Hematopoietic multipotent progenitor cell (in vitro differentiated cells): ENCODE measurements at places on chromosomes 1 and 21.
A peak's percentile ranks its signal among the peaks of the same experiment; 100 is the strongest.

DNA sequence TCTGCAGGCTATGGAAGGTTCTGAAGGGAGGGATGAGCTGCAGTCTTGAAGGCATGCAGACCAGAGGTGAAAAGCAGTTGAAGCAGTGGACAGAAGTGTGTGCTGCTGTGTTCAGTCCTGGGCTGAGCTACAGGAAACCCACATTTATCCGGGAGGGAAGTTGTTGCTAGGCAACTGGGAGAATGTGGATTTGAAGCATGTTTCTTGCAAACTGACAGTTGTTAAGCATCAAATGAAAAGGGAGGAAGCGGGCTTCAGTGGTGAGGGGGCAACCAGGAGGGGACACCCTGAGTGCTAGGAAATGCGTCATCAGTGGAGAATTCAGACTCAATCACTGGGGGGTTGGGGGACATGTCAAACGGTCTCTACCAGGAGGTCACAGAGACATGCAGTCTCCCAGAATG, 28.7 kb downstream of the ABCA4 start:
- DNase-seq: peak; percentile 93

DNA sequence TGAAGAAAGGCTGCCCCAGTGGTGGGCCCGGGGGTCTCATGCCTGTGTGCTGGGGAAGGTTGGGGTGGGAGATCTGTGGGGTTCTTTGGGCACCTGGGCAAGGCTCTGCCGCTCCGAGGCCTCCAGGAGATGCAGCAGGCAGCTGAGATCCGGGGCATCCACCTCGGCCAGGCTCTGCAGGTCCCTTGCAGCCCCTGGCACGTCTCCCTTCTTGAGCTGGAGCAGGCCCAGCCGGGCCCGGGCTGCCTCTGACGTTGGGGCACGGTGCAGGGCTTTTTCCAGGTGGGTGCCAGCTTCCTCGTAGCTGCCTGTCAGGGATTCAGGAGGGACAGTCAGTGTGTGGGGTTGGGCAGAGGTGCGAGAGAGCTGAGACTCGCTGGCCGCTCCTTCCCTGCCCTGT, 11.4 kb upstream of the MMEL1 start:
- no peak for DNase-seq

- peak; percentile 86 for DNase-seq
These were observed 20.8 kb upstream of the LAPTM5 start for GRCh38 chr1:30778154-30778978.

GRCh38 chr1:171963762-171964161, 122.5 kb downstream of the DNM3 start:
- DNase-seq: no peak

DNA sequence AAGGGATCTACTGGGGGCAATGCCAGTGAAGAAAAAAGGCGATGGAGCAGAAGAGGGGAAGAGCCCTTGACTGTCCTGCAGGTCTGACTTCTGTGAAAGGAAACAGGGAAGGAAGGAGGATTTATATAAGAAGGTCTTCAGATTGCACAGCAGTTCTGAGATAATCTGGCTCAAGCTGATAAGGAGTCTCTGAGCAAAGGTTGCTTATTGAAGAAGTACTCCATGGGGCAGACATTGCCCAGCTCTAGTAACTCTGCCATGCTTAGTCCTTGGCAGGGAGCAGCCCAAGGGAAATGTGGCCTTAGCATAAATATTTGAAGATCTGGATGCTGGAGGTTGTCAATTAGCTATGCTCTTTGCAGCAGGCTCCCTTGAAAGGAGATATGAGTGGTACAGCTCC, 15.9 kb upstream of the TTF2 start:
- no peak for DNase-seq

DNA sequence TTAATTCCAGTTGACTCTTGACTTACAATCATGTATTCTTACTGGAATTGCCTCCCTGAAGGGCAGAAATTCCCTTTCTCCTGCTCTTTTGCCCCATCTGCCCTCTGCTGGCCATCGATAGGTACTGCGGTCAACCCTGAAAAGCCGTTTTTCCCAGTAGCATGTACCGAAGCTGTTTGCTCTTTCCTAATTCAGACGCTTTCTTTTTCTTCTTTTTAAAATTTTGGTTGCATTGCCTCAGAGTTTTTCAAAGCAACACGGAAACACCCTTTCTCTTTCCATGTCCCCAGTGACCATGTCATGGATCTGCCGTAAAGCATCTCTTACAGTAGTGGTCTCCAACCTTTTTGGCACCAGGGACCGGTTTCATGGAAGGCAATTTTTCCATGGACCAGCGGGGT, 164.2 kb upstream of the C1orf21 start:
- DNase-seq: peak; percentile 27

DNA sequence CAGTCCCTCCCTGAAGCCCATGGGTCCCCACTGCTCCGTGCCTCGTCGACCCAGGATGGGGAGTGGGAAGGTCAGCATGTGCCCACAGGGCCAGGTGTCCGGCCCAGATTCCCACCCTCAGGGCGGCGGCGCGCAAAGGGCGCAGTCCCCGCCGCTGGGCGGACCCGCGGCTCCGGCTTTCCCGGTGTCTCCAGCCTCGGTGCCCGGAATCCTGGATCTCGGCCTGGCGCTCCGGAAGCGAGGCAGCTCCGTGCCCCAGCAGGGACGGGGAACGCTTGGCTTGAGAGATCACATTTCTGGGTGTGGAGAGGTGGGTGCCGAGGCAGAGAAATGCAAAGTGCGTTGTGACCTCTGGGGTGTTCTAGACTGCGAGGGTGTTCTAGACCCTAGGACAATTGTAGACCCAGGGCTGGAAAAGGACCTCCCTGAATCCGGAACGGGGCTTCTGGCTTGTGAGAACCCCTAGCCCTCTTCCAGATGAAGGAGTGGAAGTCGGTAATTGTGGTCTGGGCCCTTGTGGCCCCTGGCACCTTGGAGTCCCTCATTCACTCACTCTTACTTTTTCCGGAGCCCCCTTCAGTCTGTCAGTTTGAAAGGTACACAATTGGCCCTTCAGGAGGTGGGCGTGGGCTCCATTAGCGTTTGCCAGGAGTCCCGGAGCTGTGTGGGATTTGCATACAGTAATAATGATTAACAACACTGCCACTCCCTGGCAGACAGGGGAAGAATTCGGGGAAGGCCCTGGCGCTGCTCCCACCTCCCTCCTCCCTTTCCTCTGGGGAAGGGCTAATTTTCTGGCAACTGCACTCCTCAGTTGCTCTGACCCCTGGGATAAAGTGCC, 1.6 kb upstream of the KCND3 start:
- DNase-seq: peak; percentile 21

GRCh38 chr1:2819429-2819828, 17.9 kb upstream of the TTC34 start:
- no peak for DNase-seq

GRCh38 chr1:79499541-79499940, 493.0 kb upstream of the ADGRL4 start:
- DNase-seq: no peak
